ENCODE measurements at places on chromosomes 12 and 14.

- no peak for DNase-seq
These were observed 17.9 kb upstream of the CAMKK2 start for GRCh38 chr12:121314431-121314830.

DNA sequence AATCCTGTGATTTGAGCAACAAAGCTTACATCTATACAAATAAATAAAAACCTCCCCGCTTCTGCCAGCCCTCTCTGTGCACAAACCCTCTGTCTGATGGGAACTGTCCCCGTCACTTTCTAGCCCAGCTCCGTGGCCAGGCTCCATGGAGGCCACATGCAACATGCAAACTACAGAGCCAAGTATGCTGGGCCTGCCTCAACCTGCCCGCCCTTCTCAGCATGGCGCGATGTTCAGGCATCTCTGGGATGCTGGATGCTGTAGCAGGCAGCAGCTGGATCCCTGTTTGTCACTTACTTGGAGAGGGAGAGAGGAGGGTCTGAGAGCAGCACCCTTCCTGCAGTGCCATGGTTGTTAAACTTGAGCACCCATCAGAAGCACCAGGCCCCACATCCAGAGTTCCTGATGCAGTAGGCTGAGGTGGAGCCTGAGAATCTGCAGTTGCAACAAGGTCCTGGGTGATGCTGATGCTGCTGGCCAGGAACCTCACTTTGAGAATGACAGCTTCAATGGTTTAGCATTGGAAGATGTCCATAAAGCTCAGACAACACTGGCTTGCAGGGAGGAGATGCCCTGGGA lies 32.4 kb downstream of the CLMN start:
- DNase-seq = no peak

- no peak for DNase-seq
These were observed 8.0 kb upstream of the MYH7 start for GRCh38 chr14:23443411-23443812.

GRCh38 chr12:87320724-87321123 lies 708.5 kb downstream of the C12orf50 start:
- DNase-seq = no peak

- no peak for DNase-seq
These were observed 136.4 kb upstream of the PRMT8 start for GRCh38 chr12:3354586-3354985.

DNA sequence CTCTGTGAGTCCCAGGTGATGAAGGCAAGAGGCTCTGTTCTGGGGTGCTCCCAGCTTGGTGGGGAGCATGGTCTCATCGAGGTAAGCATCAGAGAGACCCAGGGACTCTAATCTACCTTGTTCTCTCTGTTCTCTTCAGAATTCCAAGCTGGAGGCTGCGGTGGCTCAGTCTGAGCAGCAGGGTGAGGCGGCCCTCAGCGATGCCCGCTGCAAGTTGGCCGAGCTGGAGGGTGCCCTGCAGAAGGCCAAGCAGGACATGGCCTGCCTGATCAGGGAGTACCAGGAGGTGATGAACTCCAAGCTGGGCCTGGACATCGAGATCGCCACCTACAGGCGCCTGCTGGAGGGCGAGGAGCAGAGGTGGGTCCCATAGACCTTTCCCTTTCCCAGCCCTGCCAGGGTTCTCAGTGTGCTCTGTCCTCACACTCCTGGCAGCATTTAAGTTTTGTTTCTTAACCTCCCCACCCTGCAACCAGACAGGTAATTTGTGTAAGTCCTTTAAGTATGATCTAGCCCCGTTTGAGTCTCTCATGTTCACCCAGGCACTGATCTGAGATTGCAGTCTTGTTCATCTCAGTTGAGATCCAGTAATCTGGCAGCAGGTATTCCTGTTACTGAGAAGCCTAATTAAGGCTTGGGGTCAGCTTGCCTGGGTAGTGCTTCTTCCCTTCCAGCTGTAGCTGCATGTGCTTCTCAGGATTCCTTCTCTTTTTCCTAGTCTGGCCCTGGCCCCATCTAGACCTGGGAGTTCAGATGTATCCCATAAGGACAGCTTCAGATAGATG lies 14.8 kb upstream of the KRT81 start:
- DNase-seq = no peak

GRCh38 chr12:47808050-47808449 lies 11.7 kb downstream of the HDAC7 start:
- peak; percentile 68 for DNase-seq

- no peak for DNase-seq
These were observed 175.8 kb downstream of the FOXN3 start for GRCh38 chr14:89241257-89241656.

GRCh38 chr14:89586258-89587135 lies 169.5 kb upstream of the FOXN3 start:
- no peak for DNase-seq

DNA sequence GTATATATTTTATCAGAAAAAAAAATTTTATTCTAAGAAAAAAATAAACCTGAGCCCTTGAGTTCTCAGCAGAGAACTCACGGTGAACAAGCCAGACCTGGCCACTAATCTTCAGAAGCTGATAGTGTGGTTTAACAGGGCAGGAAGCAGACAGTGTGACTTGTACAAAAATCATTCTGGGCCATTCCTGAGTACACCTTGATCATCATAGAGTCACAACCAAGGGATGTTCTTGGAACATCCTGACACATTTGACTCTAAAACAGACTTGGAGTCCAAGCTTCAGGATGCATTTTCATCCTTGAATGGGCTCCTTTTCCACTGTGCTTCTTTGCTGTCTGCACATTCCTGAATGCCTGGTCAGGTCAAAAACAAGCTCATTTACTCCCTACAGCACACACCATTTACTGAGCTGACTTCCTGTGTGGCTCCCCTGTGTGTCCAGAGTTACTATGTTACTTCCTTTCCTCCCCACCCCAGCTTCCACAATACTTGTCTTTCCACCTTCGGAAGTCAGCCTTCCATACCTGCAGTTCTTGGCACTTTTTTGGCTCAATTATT lies 112.0 kb downstream of the ANO6 start:
- no peak for DNase-seq

- DNase-seq = no peak
These were observed 161.1 kb downstream of the PIWIL1 start for GRCh38 chr12:130498589-130499385.

DNA sequence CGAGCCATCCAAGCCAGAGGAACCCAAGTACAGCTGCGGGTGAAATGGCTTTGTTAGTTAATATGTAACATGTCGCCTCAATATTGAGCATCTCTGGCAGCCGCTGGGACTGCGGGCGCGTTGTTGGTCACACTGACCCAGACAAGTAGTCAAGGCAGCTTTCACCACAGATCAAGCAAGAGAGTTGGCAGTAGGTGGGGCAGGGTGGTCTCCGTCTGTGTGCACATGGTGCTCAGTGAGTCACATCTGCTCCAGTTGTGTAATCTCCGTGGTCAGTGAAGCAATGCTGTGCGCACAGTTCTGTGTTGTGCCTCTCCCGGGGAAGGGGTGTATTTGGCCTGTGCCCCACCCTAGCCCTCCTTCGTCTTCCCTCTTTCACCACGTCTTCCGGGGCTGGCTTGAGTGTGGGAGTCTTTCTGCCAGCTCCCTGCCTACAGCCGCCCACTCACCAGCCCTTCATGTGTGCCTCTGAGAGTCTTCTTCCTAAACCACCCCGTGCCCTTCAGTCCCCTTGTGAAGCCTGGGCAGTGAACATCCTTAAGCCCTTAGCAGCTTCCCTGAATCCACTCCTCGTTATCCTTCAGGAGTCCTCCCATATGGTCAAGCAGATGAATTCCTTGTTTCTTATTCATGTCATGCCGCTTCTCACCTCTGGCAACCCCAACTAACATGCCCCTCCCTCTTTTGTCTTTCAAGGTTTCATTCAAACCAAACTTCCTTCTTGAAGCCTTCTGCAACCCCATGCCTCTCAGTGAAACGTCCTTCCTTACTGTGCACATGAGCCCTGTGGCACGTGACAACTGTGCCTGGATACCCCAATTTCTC lies 242.1 kb downstream of the CACNA1C start:
- DNase-seq = no peak

GRCh38 chr14:35797796-35798195 lies 11.3 kb downstream of the RALGAPA1 start:
- no peak for DNase-seq

DNA sequence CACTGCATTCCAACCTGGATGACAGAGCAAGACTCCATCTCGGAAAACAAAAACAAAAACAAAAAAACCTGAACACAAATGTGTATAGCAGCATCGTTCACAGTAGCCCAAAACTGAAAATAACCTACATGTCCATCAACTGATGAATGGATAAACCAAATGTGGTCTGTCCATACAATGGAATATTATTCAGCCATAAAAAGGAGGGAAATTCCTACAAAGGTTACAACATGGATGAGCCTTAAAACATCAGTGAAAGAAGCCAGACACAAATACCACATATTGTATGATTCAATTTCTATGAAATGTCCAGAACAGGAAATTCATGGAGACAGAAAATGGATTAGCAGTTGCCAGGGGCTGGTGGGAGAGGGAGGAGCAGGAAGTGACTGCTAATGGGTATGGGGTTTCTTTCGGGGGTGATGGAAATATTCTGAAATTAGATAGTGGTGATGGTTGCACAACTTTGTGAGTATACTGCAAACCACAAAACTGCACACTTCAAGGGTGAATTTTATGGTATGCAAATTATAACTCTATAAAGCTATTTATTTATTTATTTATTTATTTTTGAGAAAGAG lies 4.0 kb downstream of the MYL2 start:
- DNase-seq = no peak

GRCh38 chr12:46453428-46453827 lies 80.9 kb upstream of the SLC38A2 start:
- DNase-seq = no peak

- no peak for DNase-seq
These were observed 193.0 kb downstream of the SYT1 start for GRCh38 chr12:79057540-79057939.

DNA sequence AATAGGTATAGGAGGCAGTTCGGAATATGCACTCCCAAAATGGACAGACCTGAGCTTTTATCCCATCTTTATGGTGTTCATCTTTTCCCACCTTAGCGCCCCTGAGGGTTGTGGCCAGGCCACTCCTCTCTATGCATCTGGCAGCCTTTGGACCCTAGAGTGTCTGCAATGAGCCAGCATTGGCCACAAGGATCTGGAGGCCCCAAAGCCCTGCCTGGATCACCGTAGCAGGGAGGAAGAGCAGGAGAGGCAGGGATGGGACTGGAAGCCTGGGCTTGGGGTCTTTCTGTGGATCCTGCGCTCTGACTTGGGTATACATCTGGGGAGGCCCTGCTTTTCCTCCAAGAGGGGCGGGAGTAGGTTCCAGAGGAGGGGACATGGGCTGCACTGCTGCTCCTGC lies 52.5 kb downstream of the PLEKHG3 start:
- no peak for DNase-seq

DNA sequence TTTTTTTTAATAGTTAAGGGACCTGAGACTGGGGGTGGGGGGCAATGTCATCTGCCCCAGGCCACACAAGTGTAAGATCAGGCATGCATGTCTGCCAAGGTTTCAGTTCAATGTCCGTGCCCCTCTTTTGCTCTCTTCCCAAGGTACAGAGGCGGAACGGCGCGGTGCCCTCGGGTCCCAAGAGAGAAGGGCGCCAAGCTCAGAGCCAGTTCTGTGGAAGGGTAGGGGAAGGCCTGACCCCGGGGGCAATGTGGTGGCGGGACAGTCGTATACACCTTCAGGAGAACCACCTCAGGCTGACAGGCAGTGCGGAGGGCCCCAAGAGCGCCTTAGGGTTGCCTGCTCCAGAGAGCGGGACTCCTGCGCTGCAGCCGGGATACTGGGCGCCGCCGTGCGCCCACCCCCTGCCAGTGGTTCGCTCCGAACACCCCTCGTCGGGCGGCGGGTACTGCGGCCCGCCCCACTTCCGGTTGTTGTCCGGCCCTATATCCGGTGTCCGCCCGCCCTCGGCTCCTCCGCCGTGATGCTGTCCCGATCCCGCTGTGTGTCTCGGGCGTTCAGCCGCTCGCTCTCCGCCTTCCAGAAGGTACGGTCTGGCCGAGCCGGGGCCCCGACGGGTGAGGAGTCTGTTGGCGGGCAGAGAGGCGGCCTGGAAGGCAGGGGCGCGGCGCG lies at the start of gene DLST:
DLST (plus strand) TSS at position 486 of the 672 bp plus-strand sequence; CDS start at position 524, 38 bp downstream.
- DNase-seq = peak; percentile 77

- peak; percentile 39 for DNase-seq
These were observed 32.3 kb downstream of the NINJ2 start for GRCh38 chr12:630656-631632.

DNA sequence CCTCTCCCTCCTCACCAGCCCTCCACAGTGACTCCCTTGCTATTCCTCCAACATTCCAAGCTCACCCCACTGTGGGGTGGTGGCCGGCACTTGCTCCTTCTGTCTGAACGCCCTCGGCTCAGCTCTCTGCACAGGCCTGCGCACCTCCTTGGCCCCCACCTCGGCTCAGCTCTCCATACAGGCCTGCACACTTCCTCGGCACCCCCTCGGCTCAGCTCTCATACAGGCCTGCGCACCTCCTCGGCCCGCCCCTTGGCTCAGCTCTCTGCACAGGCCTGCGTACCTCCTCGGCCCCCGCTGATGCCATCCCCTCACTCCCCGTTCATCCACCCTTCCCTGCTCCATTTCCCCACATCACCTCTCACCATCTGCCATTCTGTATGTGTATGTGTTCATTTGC lies 332.7 kb upstream of the FKBP4 start:
- no peak for DNase-seq

DNA sequence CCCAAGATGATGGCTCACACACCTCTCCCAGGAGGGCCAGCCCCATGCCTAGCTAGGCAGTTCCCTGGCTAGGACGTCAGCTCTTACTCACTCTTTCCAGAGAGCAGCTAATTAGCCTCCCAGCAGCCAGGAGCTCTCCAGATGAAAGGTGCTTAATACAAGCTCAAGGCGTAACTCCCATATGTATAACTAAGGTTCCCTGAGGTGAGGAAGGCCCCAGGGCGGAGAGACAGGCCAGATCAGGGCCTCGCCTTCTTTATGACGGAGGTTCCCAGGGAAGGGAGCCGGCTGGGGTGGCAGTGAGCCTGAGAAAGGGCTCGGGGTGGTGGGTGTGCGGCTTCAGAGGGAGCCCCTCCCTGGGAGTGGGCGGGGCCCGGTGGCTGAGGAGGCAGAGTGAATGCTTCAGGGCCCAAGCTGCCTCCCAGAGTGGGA lies 26.4 kb upstream of the ZFP36L1 start:
- no peak for DNase-seq

GRCh38 chr14:101713621-101714349 lies 47.7 kb upstream of the PPP2R5C start:
- DNase-seq = no peak

- DNase-seq = no peak
These were observed 40.8 kb upstream of the RIC8B start for GRCh38 chr12:106733660-106734059.

- peak; percentile 49 for DNase-seq
These were observed 67.4 kb downstream of the ACTN1 start for GRCh38 chr14:68911594-68912227.

All from stimulated activated CD8-positive, alpha-beta memory T cell treated with anti-CD3 and anti-CD28 coated beads, Interleukin-12 subunit alpha, Interleukin-12 subunit beta, amount 100 ng/mL, for 4 hours (primary cell).